HFF-Myc (cell line): ENCODE measurements at places on chromosomes 2 and 18.

- DNase-seq: no peak
Measured at GRCh38 chr18:76707534-76707933, 114.8 kb upstream of the ZNF236 start.

- no peak for DNase-seq
Measured at GRCh38 chr2:223586261-223586660, 15.9 kb downstream of the SCG2 start.

DNA sequence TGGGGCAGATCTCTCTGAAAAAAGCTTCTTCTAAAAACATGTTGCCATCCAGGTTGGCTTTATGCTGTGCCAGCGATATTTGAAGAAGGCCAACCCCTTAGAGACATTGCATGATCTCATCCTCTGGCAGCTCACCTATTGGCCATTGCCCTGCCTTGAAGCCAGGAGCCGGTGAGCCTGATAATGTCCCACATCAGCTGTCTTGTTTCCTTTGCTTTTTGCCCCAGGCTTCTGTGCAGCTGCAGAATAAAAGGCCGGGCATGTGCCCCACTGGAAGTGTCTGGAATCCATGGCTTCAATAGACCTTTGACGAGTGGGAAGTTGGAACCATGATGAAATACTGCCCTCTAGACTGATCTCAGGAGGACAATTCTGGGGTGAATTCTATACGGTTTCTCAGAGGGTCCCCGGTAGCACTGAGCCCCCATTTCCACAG is 523.5 kb upstream of the ZEB2 start:
- no peak for DNase-seq

DNA sequence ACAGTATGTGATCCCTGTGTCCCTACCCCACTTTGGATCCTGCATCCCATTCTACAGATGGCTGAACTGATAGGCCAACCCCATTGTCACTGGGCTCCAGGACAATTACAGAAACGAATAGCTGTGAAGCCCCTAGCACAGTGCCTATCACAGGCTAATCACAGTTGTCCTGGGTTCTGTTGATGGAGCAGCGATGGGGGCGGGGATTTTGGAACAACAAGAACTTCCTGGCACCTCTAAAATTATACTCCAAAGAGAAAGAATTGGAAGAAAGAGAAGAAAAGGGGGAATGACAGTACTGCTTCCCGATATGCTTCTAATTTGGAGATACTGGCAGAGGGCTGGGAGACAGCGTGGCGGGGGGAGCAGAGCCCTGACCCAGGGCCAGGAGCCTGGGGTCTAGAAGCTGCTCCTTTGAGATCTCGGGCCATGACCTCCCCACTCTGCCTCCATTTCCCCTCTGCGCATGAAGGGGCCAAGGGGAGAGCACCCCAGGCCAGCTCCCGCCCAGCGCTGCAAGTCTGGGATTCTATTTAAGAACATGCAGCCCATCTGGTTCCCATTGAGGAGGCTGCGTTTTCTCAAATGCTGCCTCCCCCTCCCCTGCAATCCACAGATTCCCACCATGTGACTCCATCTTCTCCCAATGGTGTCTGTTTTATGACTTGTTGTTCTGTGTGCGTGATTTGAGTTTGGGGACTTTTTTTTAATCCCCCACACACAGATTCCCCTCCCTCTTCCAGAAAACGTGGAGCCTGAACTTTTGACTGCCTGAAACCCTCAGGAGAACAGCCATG is 202.7 kb downstream of the CYP26B1 start:
- DNase-seq: no peak

DNA sequence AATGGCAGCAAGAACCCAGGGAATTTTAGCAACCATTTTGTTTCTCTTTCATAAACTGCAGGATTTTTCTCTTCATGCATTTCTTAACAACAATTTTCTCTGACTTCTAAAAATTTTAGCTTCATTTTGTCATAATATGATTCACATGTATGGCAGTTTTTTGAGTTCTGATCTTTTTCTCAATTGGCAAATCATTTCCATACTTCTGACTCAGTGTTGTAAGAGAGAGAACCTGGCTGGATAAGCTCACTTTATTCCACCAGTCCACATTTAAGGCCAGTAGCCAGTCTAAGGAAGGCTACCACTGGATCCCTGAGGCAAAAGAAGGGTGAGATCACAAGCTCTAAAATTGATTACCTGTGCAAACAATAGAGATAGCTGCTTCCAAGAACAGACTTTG is 42.8 kb upstream of the COL3A1 start:
- DNase-seq: no peak

DNA sequence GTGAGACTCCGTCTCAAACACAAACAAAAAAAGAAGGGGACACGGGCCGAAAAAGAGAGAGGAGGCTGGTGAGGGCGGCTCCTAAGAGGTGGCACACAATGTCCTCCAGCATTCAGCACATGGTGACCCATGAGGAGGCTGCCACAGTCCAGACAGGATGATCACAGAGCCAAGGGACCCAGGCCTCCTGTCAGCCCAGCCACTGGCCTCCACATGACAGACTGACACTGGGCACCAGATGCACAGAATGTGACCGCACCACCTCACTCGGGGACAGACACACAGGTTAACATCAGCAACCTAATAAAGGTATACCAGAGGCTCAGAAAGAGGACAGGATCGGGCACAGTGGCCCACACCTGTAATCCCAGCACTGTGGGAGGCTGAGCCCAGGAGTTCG is 21.0 kb downstream of the PASK start:
- DNase-seq: no peak

DNA sequence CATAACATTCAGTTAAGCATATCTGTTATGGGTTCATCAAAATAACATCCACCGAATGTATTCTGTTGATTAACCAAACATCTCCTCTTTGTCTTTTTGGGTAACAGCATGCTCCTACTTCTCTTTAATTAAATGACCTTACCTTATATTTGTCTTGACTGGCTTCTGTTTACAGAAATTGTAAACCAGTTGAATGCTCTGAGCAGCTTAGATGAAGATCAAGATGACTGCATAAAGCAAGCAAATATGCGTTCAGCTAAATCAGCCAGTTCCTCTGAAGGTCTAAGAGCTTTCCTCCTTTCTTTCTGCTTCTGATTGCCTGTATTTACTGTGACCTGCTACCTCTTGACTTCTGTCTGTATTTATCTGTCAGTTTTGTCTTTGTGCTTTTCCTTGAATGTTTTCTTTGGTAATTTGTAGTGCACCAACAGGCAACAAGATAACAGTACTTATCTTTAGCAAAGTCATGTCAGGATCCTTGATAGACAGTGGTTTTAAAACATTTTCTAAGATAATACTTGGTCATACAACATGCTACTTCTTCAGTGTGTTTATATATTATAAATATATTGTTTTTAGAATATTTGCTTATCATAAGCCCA is 152.8 kb downstream of the EHBP1 start:
- no peak for DNase-seq

DNA sequence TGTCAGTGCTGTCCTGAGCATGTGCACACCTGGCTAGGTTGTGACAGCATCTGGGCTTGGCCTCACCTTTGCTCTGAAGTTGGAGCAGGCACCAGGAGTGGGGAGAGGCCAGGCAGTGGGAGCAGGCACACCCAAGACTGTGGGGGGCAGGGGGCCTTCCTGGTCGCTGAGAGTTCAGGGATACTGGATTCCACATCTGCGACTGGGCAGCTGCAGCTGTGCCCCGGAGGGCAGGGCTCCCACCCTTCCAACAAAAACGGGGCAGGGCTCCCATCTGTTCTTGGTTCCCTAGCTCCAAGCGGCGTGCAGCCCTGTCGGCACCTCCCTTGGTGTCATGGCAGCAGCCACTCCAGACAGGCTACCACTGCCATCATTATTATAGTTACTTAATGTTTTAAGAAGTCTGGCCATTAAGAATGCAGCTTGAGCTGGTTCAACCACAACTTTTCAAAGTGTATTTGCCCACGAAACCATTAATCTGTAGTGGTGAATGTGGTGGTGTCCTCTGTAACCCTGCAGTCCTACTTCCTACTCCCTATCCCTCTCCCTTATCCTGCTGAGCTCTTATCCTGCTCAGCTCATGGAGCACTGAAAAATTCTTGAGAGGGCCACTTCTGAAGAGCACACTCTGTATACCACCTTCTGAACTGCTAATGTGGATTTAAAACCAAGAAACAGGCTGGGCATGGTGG is 48.0 kb upstream of the RAB1A start:
- DNase-seq: no peak

- DNase-seq: no peak
Measured at GRCh38 chr2:19232312-19232711, 126.1 kb downstream of the OSR1 start.

DNA sequence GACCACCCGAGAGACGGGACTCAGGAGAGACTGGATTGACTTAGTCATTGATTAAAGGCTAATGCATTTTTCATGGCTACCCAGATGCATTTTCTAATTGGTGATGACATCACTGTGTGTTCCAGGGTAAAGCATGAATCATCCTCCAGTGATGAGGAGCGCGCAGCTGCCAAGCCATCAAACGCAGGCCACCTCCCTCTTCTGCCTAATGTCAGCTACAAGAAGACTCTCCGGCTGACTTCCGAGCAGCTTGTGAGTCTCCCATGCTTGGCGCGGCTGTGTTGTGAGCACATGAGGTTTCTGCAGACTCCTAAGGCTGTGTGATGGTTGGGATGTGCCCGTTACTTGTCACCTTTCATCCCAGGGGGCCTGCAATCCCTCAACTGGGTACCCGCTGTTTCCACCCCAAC is 56.4 kb downstream of the LPIN1 start:
- no peak for DNase-seq

- DNase-seq: no peak
Measured at GRCh38 chr2:182349268-182349667, 77.6 kb downstream of the PDE1A start.

GRCh38 chr2:84972932-84973331 is 2.0 kb downstream of the KCMF1 start:
- no peak for DNase-seq

DNA sequence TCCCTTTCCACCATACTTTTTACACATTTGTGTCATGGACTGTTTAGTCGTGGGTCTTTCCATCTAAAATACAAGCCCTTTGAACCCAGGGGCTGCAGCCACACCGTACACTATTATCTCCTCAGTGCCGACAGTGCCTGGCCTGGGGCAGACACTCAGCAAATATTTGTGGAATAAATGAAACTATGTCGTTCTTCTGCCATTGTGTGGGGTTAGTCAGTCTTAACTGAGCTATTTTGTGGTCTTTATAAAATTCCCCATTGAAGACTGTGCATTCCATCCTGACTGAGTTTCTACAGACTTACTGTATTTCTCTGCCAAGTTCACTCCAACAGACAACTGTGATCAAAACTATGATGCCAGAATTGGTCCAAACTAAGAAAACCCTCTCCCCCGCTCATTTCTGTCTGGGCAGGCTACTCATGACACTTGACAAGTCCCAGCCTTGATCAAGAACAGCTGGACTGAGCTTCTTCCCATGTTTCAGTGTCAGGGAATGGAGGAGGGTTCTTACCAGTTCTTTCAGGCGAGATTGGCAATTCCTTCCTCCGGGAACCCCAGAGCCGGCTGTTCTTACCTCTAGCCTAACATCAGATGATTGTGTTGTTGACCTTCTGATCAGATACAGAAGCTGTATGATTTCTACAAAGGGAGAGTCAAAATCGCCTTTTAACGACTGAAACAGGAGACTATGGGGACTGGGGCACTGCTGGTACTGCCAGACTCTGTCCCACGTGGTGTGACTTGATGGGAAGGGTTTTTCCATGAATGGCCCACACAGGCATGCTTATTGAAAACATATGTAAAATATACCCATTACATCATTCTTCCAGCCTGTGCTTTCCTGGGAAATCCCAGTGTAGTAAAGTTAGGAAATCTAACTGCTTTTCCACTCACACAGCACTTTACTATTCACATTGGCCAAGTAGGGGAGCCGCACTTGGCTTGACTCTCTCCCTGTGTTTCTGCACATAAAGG is 77.4 kb upstream of the NPAS2 start:
- peak; percentile 94 for DNase-seq

DNA sequence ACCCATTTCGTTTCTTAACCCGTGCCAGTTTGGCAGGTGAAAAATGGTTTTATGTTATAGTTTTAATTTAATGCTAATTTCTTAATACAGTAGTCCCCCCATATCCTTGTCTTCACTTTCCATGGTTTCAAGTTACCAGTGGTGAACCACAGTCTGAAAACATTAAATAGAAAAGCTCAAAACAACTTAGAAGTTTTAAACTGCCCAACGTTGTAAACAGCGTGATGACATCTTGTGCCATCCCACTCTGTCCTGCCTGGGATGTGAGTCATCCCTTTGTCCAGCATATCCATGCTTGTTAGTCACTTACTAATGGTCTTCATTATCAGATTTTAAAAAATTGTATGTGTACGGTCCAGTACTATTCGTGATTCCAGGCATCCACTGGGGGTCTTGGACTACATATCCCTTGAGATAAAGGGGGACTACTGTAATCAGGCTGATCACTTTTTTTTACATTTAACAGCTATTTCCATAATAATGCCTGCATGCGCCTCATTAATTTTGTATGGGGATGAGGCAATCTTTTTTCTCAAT is 31.9 kb downstream of the SLC66A3 start:
- peak; percentile 40 for DNase-seq

GRCh38 chr2:205800224-205800623 is 117.9 kb downstream of the NRP2 start:
- DNase-seq: no peak

GRCh38 chr2:6914828-6915227 is 2.4 kb upstream of the RNF144A start:
- DNase-seq: no peak

DNA sequence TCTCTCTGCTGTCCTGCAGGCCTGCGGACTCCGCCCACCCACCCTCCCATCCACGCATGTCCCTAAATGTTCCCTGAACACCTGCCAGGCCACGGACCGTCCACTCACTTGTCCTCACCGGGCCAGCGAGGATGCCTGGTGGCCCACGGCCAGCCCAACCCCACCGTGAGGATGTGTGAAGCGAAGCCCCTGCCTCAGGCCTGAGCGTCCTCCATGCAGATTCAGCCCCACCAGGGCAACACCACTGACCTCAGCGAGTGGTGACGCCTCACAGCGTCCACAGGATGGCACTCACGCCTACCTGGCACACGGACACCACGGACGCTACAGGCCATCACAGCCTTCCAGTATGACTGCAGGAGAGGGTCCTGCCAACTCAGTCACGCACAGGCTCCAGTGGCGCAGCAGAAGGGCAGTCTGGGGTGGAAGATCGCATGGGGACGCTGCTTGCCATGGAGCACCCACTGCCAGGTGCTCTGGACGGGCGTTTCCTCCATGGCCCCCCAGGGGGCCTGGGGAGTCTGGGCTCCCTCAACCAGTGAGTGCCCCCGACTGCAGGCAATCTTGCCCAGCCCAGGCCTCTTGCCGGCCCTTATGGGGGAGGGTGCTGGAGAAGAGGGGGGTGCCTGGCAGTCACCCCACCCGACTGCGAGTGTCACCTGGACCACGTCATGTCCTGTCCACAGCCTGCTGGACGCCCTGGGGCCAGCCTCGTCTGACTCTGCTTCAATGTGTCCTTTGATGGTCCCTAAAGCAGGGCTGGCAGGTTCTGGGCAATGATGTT is 25.4 kb downstream of the HDAC4 start:
- DNase-seq: no peak

GRCh38 chr2:89851583-89851905 is 1160.1 kb downstream of the RPIA start:
- no peak for DNase-seq

GRCh38 chr2:128637481-128638155 is 318.9 kb upstream of the HS6ST1 start:
- DNase-seq: no peak
